ENCODE measurements at places on chromosomes 5 and 9.
A peak's percentile ranks its signal among the peaks of the same experiment; 100 is the strongest.

DNA sequence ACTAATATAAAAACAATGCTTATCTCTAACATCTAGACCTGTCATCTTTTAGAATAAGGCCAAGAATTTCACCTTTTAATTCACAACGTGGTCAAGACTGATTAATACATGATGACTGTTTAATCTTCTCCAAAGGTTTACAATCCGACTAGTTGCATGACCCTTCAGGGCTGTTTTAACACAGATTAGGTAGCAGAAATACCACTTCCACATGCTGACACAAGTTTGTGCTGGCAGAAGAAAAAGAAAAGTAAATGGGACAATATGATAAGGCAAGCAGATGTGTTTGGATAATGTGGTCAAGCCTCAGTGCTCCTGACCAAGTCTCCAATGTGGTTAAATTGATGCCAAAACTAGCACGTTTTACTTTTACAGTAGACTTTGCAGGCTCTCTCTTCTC, 31.1 kb downstream of the SEMA6A start:
- no peak for DNase-seq

DNA sequence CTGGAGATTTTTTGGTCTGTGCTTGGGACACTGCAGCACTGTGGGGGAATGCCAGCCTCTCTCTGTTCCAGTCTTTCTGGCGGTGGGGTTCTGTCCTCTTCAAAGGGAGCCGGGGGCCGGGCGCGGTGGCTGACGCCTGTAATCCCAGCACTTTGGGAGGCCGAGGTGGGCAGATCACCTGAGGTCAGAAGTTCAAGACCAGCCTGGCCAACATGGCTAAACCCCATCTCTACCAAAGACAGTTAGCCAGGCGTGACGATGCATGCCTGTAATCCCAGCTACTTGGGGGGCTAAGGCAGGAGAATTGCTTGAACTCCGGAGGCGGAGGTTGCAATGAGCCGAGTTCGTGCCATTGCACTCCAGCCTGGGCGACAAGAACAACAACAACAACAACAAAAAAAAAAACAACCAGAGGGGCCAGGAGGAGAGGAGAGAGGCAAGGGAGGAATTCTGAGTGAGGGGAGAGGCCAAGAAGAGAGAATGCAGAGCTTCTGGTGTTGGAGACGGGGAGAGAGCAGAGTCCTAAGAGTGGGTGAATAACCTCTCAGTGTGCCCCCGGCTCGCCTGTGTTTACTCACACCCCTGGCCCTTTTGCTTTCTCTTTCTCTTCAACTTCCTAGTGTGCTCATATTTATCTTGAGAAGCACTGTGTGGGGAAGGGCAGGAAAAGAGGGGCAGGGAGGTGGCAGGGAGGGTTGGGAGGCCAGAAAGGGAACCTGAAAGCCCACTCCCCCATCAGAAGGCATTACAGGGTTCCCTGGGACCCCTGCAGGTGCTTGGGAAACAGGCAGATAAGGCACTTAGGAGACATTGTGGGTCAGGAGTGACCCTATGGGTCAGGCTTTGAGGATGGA, 3.2 kb upstream of the SET start:
- DNase-seq = peak; percentile 65

GRCh38 chr5:98805070-98805469, 31.6 kb downstream of the RGMB start:
- no peak for DNase-seq

GRCh38 chr5:173831196-173831914, 56.8 kb upstream of the CPEB4 start:
- DNase-seq = no peak

GRCh38 chr9:133538176-133538575, 3.7 kb downstream of the ADAMTSL2 start:
- DNase-seq = no peak

- peak; percentile 45 for DNase-seq
These were observed 2.7 kb upstream of the ANXA2R start for GRCh38 chr5:43042626-43043399.

DNA sequence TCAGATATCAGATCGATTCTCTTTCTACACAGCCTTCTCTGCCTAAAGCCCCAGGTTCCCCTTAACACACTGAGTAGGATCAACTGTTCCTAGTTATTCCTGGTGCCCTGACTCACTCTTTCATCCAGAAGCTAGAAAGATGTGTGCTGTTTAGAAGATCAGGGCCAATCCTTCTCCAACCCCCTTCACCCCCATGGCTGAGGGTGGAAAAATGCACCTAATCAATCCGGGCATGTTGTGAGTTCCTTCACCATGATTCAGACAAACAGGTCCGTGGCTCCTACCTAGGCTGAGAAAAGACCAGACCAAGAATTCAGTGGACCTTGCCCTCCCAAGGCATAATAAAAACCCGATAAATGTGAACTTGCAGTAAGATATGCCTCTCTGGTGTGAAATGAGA, 85.4 kb upstream of the EQTN start:
- DNase-seq = no peak

- DNase-seq = no peak
These were observed 828.9 kb downstream of the TLR4 start for GRCh38 chr9:118533101-118533500.

DNA sequence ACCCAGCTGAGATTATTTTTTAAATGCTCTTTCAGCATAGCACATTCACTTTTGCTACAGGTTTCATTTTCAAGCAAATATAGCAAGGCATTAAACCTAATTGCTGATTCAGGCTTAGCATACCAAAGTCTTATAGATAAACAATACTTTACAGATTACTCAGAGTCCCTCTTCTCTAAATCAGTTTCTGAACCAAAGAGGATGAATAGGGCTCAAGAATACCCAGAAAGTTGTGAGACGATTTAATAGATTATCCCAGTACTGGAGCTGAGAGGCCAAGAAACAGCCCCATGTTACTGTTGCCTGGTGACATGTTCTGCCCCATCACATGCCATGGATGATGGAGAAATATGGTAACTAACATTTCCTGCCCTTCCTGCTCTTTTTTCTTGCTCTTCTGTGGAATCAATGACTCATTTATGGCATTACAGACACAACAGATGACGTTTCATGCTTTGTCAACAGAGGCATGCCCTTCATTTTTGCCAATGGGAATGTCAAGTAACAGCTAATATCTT, 18.1 kb upstream of the SSBP2 start:
- DNase-seq = no peak

GRCh38 chr9:136488247-136489214, 5.7 kb upstream of the SEC16A start:
- peak; percentile 54 for DNase-seq

DNA sequence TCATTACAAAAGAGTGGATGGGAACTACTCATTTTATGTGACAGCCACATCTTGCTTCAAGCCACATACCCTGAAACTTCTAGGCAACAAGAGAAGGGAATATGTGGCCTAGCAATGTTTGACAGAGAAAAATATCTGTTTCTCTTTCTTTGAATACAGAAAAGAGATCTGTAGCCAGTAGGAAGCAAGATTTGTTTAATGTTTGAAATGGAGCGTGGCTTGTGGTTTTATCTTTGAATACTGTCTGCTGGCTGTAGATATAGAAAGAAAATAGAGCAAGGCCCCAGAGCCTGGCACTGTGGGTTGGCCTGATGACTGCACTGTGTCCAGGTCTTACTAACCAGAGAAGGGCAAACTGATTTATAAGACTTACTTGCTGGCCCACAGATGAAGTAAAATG, 133.8 kb downstream of the ARHGEF28 start:
- DNase-seq = no peak

- DNase-seq = no peak
These were observed 82.4 kb downstream of the FREM1 start for GRCh38 chr9:14827805-14828204.

- no peak for DNase-seq
These were observed 110.8 kb downstream of the LHFPL2 start for GRCh38 chr5:78537821-78538220.
